Renal pelvis (tissue), 12 donors: ENCODE measurements at places on chromosomes 3 and 15. TPM values are rescaled to one million over a fixed set of nuclear protein-coding genes. Genes with fewer than 3 reads are reported as not detected.
A peak's percentile ranks its signal among the peaks of the same experiment; 100 is the strongest.

- DNase-seq: peak; percentile 19
These were observed 20.9 kb downstream of the RAF1 start for GRCh38 chr3:12643010-12643380.

The SMCO1 gene
- not detected for polyA plus RNA-seq

DNA sequence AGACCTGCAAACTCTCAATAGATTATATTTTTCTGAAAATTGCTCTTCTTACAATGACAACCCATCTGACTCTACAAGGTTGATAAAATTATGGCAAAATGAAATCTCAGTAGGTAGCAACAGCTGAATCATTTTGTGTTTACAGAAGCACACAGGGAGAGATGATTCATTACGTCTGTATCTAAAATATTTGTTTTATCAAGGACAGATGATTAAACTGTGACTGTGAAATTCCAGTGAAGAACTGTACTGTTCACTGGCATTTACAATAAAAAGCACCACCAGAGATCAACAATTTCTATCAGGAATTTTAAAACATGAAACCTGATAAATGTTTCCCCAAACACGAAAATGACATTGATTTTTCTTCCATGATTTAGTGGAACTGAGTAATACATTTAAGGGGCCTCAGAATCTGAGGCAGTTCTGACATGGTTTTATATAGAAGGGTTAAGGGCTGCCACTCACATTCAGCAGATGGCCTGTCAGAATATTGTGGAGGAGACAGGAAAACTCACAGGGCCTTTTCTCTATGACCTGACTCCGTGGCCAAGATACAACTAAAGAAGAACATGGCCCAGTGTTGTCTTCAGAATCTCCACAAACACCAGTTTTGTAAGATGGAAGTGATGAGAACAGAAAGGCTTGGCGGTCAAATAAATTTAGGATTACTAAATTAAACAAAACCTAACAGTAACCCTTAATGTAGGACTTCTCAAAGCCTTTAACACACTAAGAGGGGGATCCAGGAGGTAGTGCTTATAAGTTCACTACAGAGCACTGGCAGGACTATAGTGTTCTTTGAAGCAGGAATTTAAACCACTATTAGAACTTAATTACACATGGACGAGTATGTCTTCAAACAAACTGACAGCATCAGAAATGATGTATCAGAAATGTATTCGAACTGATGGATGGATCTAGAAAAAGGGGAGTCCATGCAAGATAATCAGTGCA lies 25.9 kb downstream of the RAD18 start:
- no peak for DNase-seq

The C2CD4B gene
- 0.94 TPM for polyA plus RNA-seq

The SNX22 gene
- polyA plus RNA-seq: 2.5 TPM

The PPCDC gene
- 16.9 TPM for polyA plus RNA-seq

- DNase-seq: no peak
These were observed 13.7 kb downstream of the ZIC1 start for GRCh38 chr3:147422601-147423536.

DNA sequence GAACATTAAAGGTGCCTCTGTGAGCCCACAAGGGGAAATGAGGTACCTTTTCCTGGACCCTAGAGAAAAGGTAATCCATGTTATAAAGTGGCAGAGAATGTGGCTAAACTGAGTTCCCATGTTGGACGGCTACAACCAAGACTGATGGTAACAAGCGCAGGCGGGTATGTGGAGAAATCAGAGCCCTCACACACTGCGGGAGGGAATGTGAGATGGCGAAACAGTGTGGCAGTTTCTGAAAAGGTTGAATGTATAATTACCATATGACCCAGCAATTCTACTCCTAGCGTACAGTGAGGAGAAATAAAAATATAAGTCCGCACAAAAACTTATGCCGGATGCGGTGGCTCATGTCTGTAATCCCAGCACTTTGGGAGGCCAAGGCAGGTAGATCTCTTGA lies 24.1 kb upstream of the SHISA5 start:
- DNase-seq: no peak

The SLCO2A1 gene
- polyA plus RNA-seq: 23.1 TPM

The TMEM108 gene
- 2.0 TPM for polyA plus RNA-seq

The RYK gene
- 90.3 TPM for polyA plus RNA-seq

- no peak for DNase-seq
These were observed 55.4 kb downstream of the ASTE1 start for GRCh38 chr3:130971208-130971607.
